T-cell (primary cell): ENCODE measurements at places on chromosomes 11 and 22.

GRCh38 chr22:49325531-49326395 is 501.9 kb downstream of the BRD1 start:
- DNase-seq = no peak

DNA sequence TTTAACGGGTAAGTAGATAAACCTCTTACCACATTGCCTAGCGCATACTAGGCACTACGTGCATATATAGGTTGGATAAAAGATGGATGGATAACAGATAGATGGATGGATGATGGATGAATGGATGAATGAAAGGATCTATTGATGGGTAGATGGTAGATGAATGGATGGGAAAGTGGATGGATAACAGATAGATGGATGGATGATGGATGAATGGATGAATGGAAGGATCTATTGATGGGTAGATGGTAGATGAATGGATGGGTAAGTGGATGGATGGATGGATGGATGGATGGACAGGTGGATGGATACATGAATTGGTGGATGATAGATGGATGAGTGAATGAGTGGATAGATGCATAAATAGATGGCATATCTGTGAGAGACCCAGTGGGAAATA is 555.0 kb downstream of the MN1 start:
- no peak for DNase-seq

- no peak for DNase-seq
Measured at GRCh38 chr11:12411806-12412727, 34.7 kb downstream of the PARVA start.

DNA sequence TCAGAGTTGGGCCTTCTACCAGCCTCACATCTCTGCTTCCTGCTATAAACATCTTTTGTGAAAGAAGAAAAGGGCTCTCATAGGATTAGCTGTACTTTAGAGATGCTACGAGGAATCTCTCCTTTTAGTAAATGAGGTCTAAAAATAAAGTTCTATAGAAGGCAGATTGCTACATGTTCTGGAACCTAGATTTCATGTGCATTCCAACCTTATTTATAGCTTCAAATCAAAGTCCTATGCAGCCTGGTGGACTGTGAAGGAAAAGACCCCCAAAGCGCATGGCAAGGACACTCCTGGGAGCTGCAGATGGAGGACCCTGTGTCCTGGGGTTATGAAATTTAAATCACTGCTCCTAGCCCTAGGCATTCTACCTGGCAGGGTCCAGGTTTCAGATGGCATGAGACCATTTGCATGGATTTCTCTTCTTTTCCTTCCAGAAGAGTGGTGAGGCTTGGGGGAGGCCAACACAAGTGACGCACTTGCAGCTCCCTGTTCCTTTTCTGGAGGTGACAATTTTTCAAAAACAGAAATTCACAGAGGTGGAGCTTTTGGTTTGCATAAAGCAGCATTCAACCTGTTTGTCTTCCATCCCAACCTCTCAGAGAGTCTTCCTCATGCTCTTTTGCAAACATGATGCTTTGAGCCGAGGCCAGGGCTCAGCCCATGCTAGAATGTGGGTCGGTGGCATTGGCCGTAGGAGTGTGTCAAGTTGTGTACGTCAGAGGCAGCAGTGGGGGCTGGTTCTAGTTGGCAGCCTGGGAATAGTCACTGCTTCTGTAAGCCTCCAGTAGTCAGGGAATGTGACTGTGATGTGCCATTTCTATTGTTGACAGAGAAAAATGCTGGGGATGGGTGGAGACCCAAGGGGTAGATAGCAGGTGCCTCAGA is 6.3 kb downstream of the CRY2 start:
- no peak for DNase-seq

GRCh38 chr11:27058456-27058855 is 17.8 kb downstream of the BBOX1 start:
- DNase-seq = no peak

DNA sequence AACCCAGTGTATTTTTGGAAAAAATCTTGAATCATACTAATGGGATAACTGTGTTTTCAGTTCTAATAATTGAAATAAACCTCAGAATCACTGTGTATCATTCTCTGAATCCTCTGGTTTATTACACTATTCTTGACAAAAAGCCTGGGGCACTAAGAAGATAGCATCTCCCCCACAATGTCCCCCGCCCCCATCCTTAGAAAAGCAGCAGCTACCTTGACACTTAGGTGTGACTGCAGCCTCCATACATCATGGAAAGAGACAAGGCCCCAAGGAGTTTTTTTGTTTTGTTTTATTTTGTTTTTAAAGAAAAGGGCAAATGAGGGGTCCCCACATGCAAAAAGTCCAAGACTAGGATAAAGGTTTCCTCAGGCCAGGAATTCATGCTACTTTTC is 124.8 kb downstream of the APOL5 start:
- no peak for DNase-seq

DNA sequence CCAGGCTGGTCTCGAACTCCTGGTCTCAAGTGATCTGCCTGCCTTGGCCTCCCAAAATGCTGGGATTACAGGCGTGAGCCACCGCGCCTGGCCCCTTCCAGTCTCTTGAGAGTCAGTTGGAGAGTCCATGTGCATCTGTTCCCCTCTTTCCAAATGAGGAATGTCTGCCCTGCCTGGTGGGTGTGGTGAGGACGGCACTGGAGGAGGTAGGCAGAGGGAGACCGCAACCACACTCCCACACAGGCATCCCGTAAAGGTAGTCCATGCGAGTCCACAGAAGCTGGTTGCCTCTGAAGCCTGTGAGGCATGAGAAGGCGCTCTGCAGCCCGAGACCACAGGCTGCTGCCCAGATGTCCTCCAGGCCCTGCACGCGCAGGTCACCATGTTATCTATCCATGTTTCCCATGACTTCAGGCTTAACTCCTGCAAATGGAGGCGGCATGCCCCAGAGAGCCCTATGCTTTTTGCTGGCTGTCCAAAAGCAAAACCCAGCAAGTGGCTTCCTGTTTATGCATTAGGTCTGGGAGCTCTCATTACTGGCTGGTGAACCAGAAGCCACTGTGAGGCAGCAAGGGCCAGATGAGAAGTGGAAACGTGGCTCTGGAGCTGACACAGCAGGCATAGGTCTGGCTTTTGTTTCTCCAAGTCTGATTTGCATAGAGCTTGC is 43.4 kb downstream of the GRIK4 start:
- DNase-seq = no peak

DNA sequence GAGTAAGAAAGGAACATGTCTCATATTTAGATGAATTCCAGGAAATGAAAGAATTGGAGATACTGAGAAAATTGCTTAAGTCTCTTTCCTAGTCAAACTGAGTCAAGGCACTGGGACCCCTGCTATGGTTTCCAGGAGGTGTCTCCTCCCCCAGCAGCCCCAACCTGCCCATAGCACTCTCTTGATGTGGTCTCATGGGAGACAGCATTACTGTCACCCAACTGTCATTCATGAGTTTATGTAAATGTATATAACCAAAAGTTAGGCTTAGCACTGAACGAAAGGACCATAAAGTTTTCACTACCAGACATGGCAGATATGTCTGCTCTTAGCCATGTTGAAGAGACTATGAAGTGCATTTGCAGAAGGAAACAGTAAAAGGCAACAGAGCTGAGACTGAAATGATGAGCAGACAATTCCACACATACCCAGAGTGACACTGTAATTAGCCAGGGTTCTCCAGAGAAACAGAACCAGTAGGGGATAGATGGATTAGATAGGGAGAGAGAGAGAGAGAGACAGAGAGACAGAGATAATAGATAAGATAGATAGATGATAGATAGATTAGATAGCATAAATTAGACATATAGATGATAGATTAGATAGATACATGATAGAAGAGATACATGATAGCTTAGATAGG is 328.1 kb downstream of the BRD1 start:
- DNase-seq = no peak

GRCh38 chr22:29109822-29110221 is 37.0 kb downstream of the KREMEN1 start:
- DNase-seq = no peak

- no peak for DNase-seq
Measured at GRCh38 chr11:45500451-45500850, 165.0 kb downstream of the CHST1 start.

GRCh38 chr11:46697303-46697702 is 3.1 kb downstream of the ARHGAP1 start:
- DNase-seq = no peak
